ENCODE measurements at places on chromosomes 12 and 14. TPM values are rescaled to one million over a fixed set of nuclear protein-coding genes. Genes with fewer than 3 reads are reported as not detected.

GRCh38 chr12:84660139-84660538 lies 252.5 kb downstream of the SLC6A15 start:
- no peak overlapping the region for H3K4me3 ChIP-seq
- no peaks in the 10 kb centered on the region for H3K36me3 ChIP-seq
- H3K27ac ChIP-seq: no peak overlapping the region
- H3K4me1 ChIP-seq: peaks cover 11% of the 10 kb centered on the region

DNA sequence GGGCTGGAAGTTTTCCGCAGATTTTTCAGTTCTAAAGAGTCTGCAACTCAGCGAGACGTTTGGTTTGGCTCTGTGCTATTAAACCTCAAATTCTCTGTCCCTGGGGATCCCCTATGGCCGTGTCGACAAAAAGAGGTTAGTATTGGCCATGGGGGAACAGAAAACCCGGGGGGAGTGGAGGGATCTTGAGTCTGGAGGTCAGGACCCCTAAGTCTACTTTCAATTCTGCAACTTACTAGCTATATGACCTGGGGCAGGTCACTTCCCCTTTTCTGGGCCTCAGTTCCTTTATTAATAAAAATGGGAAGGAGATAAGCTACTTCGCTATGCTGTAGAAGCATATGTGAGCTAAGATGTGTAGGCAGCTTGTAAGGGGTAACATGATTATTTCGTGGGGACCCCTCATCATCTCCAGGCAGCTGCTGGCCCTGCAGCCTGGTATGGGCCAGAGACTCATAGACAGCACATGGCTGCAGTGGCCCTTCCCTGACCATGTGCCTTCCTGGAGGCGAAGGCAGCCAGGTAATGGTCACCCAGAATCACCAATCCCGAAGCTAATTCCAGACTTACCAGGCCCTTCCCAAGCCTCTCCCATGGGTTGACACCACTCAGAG lies 8.6 kb downstream of the ASB2 start:
- H3K27ac ChIP-seq: no peak overlapping the region
- H3K36me3 ChIP-seq: no peaks in the 10 kb centered on the region
- no peak overlapping the region for H3K4me3 ChIP-seq
- peaks cover 10% of the 10 kb centered on the region for H3K4me1 ChIP-seq
- no peak for DNase-seq

DNA sequence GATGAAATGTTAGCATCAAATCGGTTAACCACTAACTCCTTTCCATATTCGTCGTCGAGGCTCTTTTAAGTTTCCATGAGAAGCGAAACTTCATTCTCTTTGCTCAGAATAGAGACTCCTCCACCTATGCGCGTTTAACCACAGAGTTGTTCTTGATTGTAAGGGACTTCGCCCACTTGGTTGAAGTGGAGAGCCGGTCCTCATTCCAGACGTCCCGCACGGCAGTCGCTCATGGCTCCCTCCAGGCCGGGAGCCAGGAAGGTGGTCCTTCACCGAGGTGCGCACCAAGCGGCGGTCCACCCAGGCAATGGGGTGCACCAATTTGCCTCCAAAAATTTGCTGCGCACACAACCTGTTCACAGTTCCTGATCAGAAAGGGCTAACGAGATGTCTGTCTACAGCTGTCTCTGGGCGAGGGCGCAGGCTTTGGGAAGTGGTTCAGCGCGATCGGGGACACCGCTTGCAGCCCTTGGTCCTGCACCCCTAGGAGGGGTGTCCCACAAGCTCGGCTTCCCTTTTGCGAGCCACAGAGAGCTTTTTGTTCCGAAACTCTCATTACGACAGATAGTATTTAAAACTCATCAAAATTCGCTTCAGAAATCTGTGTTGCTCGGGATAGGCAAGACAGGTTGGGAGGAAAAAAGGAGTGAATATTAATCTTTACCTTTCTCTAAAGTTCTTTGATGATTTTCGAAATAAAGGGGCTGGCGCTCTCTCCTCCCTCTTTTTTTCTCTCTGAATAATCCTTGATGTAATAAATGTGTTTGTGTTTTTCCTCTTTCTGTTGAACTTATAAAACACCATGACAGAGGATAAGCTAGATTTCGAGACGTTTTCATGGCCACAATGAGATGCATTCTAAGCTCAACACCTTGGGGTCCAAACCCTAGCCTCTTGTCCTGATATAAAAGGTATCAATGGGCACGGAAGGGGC lies 6.4 kb upstream of the ALX1 start:
- no peaks in the 10 kb centered on the region for H3K36me3 ChIP-seq
- no peak overlapping the region for H3K27ac ChIP-seq
- DNase-seq: peak; percentile 20
- no peaks in the 10 kb centered on the region for H3K4me1 ChIP-seq

DNA sequence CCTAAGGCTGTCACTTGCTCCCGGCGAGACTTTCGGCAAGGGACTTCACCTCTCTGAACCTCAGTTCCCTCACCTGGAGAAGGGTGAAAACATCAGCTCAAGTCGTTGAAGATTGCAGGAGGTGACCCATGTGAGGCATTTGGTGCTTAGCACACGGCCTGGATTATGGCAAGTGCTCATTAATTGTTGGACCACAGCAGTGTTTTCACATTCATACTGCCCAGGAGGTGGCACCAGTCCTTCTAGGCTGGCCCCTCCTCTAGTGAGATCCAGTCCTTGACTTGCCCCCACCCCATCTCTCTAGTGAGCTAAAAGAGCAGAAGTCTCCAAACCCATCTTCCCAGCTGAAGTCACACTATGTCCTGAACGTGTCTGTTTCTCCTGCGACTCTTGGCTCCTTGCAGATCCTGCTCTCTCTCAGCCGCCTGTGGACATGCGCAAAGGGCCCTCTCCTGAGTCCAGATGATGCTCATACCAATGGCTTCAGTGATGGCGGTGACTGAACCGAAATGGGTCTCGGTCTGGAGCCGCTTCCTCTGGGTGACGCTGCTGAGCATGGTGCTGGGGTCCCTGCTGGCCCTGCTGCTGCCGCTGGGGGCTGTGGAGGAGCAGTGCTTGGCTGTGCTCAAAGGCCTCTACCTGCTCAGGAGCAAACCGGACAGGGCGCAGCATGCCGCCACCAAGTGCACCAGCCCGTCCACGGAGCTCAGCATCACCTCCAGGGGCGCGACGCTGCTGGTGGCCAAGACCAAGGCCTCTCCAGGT lies 1.6 kb downstream of the FICD start:
- peak; percentile 43 for DNase-seq
- H3K4me3 ChIP-seq: no peak overlapping the region
- no peaks in the 10 kb centered on the region for H3K27me3 ChIP-seq
- H3K4me1 ChIP-seq: peaks cover 18% of the 10 kb centered on the region

TMPRSS12 gene
- not detected for total RNA-seq

- peaks cover under 1% of the 10 kb centered on the region for H3K4me1 ChIP-seq
- DNase-seq: no peak
- H3K4me3 ChIP-seq: no peak overlapping the region
Observed at GRCh38 chr12:75715323-75715644, 203.9 kb upstream of the KRR1 start.

DNA sequence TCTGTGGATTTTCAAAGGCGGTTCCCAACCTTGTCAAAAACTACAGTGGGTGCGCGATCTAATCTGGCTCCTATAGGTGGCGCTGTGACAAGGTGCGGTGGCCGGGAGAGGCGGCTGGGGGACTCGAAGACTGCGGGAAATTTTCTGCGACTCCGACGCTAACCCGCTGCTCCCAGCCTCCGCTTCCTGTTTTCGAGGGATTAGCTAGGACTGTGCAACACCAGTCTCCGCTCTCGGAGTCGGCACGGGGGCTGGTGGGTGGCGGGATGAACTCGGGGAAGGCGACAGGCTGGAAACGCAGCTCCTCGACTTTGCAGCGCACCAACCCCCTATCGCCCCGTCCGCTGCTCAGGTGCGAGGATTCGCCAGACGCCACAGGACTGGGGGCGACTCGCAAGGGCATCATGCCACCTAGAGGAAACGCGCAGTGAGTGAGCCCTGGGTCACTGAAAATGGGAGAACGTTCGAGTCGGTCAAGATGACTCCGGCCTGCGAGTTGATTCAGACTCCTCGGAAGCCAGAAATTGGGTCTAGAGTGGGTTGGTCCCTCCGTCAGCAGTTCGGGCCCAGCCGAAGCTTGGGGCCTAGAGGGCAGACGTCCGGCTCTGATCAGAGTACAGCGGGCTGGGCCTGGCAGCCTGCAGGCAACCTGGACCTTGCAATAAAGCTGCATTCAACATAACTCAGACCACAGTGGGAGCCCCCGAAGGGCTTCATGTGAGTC lies 5.5 kb upstream of the PAX9 start:
- H3K27ac ChIP-seq: no peak overlapping the region
- peak; percentile 42 for DNase-seq
- H3K4me3 ChIP-seq: no peak overlapping the region
- no peaks in the 10 kb centered on the region for H3K36me3 ChIP-seq
- peaks cover 99% of the 10 kb centered on the region for H3K27me3 ChIP-seq

DNA sequence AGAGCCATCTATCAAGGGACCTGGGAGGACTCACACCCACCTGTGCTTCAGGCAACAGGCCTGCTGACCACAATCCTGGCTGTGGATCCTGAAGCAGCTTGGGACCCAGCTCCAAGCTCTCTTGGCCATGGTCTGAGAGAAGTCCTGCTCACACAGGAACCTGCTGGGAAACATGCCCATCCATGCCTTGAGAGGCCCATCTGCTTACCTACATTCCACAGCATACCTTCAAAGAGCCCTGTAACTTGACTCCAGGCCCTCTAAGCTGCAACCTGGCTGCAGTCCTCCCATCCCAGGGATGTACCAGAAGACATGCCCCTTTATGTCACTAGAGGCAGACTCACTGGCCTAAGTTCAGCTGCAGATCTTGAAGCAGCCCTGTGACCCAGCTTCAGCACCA lies 61.7 kb upstream of the AMIGO2 start:
- H3K4me3 ChIP-seq: no peak overlapping the region
- no peak for DNase-seq
- no peaks in the 10 kb centered on the region for H3K27me3 ChIP-seq
- no peaks in the 10 kb centered on the region for H3K36me3 ChIP-seq

GRCh38 chr12:58575256-58575655 lies 345.0 kb downstream of the LRIG3 start:
- peaks cover 5% of the 10 kb centered on the region for H3K4me1 ChIP-seq
- peak overlapping the region; percentile 49 for H3K4me3 ChIP-seq
- H3K27ac ChIP-seq: peak overlapping the region; percentile 34
- no peaks in the 10 kb centered on the region for H3K36me3 ChIP-seq

KRT78 gene
- not detected for total RNA-seq

ZNF664 gene
- 36.3 TPM for total RNA-seq

GRCh38 chr14:75981426-75982265 lies at the start of gene TGFB3:
TSS of gene TGFB3 (minus strand) at chr14:75981995. CDS start at chr14:75980893, 1,102 bp downstream.
- peak within 1 kb of the TSS; percentile 77 for H3K27ac ChIP-seq
- no peaks in the 10 kb centered on the region for H3K36me3 ChIP-seq
- DNase-seq: peak; percentile 87

DNA sequence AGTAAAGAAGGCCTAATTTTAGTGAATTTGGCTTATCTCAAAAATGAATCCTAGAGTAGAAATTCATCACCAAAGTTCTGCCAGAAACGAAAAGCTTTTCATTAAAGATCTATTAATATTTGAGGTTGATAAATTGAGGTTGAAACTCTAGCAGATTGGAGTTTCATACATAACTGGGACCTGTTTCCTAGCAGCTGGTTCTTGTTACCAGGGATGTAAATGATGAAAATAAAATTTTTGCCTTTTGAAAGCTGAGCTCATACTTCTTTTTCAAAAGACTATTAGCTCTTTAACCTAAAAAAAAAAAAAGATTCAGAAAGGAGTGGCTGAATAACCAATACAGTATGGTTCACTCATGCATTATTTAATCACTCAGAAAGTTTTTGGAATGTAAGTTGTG lies 98.3 kb downstream of the PTGER2 start:
- H3K27ac ChIP-seq: no peak overlapping the region
- peaks cover 12% of the 10 kb centered on the region for H3K4me1 ChIP-seq
- no peak overlapping the region for H3K4me3 ChIP-seq

DNA sequence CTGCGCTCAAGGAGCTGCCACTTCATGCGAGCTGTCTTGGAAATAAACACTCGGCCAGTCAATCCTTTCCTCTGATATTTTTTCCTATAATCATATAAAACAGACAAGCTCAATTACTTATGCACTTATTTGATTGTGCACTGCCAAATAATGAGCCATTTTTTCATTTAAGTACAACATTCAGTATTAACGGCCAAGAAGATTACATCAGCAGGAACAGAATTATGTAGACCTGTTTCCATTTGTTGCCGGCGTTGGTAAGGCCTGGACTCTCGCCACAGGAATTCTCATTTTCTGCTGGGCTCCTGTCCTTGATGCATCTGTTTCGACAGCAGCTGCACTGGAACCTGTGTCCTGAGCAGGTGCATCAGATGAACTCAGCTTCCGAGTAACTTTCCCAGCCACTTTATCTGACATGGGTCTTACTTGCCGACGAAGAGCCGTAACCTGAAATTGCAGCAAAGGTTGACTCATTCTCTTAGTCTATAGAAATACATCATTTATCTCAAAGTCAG lies 110.2 kb downstream of the KIF21A start:
- H3K4me1 ChIP-seq: no peaks in the 10 kb centered on the region
- H3K36me3 ChIP-seq: no peaks in the 10 kb centered on the region
- no peaks in the 10 kb centered on the region for H3K27me3 ChIP-seq
- DNase-seq: no peak

- H3K36me3 ChIP-seq: no peaks in the 10 kb centered on the region
- H3K27me3 ChIP-seq: no peaks in the 10 kb centered on the region
- no peaks in the 10 kb centered on the region for H3K4me1 ChIP-seq
Observed at GRCh38 chr14:48289701-48290100, 614.3 kb upstream of the MDGA2 start.

DNA sequence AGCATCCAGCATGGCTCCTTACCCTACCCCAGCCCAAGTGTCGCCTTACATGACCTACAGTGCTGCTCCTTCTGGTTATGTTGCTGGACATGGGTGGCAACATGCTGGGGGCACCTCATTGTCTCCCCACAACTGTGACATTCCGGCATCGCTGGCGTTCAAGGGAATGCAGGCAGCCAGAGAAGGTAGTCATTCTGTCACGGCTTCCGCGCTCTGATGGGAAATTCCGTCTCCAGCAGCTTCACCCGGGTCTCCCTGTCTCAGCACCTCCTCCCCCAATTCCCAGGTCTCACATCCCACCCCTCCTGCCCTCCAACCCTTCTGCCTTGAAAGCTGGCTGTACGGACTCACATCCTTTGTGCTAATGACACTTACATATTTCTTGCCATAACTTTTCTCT lies 14.6 kb downstream of the PAX9 start:
- DNase-seq: no peak
- H3K36me3 ChIP-seq: no peaks in the 10 kb centered on the region
- no peak overlapping the region for H3K4me3 ChIP-seq
- H3K4me1 ChIP-seq: no peaks in the 10 kb centered on the region
- no peak overlapping the region for H3K27ac ChIP-seq

IL23A gene
- not detected for total RNA-seq

- H3K27ac ChIP-seq: no peak overlapping the region
- H3K4me3 ChIP-seq: no peak overlapping the region
- H3K4me1 ChIP-seq: no peaks in the 10 kb centered on the region
- no peaks in the 10 kb centered on the region for H3K27me3 ChIP-seq
Observed at GRCh38 chr12:81863406-81863805, 104.3 kb upstream of the PPFIA2 start.

GRCh38 chr14:85475113-85475512 lies 54.8 kb upstream of the FLRT2 start:
- no peaks in the 10 kb centered on the region for H3K27me3 ChIP-seq
- H3K36me3 ChIP-seq: no peaks in the 10 kb centered on the region
- peaks cover 36% of the 10 kb centered on the region for H3K4me1 ChIP-seq
- 0 out of 2 replicates have a peak overlapping the region, but pooled peaks have one; percentile 26 for H3K27ac ChIP-seq
- no peak overlapping the region for H3K4me3 ChIP-seq

- H3K4me3 ChIP-seq: no peak overlapping the region
- peaks cover 69% of the 10 kb centered on the region for H3K36me3 ChIP-seq
- no peak overlapping the region for H3K27ac ChIP-seq
- H3K4me1 ChIP-seq: no peaks in the 10 kb centered on the region
- no peaks in the 10 kb centered on the region for H3K27me3 ChIP-seq
- DNase-seq: no peak
Observed at GRCh38 chr14:102951034-102951433, 28.6 kb downstream of the AMN start.

ADCY4 gene
- total RNA-seq: 0.38 TPM
